ENCODE measurements at places on chromosomes 2 and 18.

DNA sequence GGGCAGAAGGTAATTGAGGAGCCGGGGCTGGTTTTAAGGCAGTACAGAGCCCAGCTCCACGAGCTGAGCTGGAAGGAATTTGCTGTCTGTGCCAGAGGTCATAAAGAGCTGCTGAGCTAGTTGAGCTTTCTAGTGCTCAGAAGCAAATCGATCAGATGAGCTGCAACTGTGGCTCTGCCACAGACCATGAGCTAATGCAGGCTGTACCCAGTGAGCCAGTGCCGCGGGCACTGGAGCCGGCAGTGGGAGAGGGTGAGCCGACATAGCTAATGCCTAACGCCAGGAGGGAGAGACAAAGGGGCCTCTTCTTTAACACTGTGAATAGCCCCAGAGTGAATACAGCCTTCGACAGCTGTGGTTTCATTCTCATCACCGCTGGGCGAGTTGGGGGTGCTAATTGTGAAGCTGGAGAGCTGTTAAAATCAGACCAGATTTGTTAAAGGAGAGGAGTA, 410.1 kb upstream of the TCF4 start:
- DNase-seq, result no peak

GRCh38 chr2:182977463-182977862, 60.8 kb downstream of the NCKAP1 start:
- DNase-seq, result no peak

GRCh38 chr18:48318436-48318835, 90.7 kb downstream of the ZBTB7C start:
- no peak for DNase-seq

- DNase-seq, result no peak
Observed at GRCh38 chr18:34867520-34867919, 157.4 kb downstream of the DTNA start.

- DNase-seq, result no peak
Observed at GRCh38 chr18:48550101-48550729, 11.4 kb downstream of the CTIF start.

DNA sequence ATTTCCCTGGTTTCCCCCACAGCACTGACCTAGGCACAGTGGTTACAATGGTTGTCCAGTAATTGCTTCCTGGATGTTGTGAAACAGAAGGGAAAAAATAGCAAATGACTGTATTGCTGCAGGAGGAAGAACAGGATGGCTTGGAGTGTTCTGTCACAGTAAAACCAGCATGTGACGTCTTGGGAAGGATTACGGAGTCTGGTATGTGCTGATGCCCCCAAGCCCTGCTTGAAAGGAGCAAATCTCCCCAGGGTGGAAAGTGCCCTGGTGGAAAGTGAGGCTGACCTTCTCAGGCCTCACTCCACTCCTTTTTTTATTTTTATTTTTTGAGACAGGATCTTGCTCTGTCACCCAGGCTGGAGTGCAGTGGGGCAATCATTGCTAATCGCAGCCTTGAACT, 7.8 kb downstream of the RAB11FIP5 start:
- DNase-seq, result no peak

GRCh38 chr2:138777996-138778395, 2.2 kb downstream of the NXPH2 start:
- DNase-seq, result no peak

DNA sequence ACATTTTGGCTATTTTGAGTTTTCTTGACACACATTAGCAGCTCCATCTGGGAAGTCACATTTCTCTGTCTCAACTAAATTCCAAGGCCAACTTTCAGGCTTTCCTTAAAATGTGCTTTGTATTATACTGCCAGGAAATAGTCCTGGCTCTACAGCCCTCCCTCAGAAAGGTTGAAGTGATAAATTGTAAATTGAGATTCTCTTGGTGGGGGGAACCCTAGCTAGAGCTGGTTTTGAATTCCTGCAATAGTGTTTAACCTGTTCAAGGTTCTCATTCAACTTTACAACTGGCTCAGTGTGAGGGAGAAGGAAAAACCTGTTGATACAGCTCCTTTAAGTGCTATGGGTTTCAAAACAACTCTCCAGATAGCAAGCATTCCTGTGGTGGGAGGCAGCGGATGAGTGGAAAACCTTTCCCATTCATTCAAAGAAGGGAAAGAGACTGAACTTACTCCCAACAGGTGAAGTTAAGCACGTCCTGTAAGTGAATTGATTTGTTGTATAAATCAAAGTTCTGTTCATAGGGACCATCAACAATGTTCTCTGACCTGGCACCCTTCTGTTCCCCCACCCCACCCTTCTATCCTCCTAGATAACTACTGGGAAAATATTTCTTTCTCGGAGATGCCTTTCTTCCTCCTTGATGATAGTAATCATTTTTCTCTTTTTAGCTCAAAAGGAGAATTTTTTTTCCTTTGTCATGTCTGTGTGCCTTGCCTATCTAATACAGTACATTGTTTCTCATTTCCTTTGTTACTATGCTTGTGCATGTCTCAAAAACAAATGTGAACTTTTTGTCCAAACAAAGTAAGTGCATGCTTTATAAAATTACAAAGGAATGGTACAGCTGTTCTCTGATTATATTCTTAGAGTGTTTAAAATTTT, 44.2 kb upstream of the SLC39A10 start:
- no peak for DNase-seq

DNA sequence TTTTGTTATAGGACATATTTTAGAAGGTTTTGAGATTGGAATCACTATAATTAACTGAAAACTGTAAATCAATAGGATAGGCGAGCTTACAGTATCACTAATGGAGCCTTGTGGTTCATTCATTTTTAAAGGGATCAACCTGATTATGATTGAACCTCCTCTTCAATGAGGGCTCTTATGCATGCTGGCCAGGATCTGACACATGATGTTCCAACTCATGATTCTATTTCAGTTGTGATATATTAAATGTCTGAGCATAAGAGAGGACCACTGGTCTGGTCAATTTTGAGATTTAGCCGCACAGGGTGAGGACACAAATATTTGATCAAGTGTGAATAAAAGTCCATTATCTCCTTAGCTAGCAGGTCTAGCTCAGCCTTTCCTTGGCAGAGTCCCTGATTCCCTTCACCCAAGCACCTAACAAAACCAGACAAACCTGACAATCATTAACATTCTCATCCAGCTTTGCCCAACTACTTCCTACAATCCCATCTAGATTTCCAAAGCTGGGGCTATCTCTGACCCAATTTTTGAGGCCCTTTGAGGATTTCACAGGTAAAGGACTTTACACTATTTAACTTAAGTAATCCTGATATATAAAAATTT, 6.9 kb upstream of the MAP4K4 start:
- DNase-seq, result no peak

DNA sequence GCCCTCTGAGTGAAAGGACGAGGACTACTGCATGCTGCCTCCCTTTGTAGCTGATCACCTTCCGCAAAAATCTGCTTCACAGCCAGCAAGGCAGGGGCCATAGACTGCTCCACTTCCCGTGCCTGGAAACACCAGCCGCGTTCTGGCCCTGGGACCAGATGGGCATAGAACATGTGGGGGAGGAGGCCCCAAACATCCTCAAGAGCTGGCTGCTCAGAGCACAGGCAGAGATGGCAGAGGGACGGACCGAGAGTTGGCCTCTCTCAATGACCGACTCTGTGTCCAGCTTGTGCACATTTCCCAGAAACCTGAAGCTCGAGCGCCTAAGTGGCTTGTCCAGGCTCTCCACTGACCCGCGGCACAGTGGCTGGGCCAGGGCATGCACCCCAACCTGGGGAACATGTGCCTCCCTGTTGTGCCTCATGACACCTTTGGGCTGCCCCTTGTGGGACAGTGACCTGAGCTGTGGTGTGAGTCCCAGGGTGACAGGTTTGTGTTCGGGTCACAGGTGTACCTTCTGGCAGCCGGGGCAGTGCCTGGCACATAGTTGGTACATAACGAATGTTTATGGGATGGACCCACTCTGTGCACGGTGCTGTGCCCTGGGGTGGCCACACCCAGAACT, 9.1 kb downstream of the KCNF1 start:
- DNase-seq, result no peak

DNA sequence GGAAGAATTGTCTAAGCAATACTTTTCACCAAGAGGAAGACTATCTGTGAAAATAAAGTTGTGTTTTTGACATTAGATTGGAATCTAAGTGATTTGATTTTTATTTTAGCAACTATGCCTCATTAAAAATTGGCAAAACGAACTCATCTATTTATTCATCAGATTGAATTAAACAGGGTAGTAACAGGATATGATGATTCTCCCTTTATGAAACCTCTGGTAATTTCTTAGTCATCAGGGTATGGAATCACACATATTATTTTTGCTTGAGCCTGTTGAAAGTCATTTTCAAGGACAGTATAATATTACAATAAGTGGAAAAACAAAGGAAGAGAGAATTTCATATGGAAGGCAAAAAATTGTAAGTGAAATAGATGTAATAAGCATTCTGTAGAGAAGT, 22.0 kb downstream of the ZNF804A start:
- no peak for DNase-seq

GRCh38 chr2:231359948-231360347, 35.6 kb upstream of the B3GNT7 start:
- no peak for DNase-seq

DNA sequence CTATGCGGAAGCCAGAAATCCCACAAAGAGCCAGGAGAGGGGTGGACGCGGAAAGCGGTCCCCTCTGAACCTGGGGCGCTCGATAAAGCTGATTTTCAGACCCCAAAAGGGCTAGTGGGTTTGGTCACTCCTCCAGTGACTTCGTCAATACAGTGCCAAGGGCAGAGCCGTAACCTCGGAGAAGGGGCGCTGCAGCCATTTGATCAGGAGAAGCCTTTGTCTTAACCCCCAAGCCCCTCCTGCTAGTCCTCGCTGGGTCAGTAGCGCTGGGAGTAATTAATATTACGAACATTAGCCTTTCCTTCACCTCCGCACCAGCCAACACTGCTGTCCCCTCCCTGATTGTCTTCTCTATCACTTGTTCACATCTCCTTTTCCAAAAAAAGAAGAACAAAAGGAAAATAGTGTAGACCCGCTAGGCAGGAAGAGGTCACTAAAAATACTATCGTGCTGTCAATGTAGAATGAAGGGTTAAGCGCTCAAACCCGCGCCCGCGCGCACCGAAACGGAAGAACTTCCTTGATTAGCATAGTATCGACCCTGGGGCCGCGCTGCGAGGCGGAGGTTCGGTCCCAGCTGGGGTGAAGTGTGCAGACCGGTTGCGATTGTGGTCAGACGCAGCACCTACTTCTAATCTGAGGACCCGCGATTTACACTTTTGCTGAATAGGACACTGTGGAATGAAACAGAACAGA, 63.2 kb upstream of the MAPRE2 start:
- DNase-seq, result peak; percentile 36

- no peak for DNase-seq
Observed at GRCh38 chr18:26510337-26510736, 38.0 kb downstream of the KCTD1 start.

DNA sequence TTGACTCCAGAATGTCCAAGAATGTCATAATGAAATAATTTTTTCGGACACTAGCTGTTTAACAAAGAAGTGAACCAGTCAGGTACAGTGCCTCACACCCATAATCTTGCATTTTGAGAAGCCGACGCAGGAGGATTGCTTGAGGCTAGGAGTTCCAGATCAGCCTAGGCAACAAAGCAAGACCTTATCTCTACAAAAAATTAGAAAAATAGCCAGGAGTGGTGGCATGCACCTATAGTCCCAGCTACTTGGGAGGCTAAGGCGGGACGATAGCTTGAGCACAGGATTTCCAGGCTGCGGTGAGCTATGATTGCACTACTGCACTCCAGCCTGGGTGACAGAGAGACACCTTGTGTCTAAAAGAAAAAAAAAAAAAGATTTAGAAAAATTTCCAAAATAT, 235.8 kb upstream of the FN1 start:
- no peak for DNase-seq

DNA sequence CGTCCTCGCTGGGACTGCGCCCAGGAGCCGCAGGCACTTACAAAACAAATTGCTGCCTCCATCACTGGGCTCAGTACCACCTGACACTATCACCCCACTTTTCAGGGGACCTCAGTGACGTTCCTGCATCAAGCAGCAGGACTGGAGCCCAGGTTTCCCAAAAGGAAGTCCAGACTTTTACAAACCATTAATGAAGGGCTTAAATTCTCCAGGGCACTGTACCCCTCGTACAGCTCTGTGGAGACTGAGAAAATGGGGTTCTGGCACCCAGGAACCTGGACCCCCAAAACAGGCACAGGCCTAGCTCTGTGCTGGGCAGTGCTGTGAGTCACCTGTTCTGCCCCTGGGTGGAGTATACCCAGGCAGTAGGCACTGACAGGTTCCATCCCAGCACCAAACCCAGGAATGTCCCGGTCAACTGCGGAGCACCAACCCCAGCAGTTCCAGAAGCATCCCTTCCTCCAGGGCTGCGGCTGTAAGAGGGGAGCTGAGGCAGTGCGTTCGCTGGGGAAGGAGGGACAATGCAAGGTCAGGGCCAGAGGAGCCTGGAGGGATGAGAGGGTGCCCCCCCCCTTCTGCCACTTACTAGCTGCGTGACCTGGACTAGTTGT, 24.6 kb upstream of the NOTO start:
- DNase-seq, result no peak

GRCh38 chr2:124836416-124836815, 811.3 kb downstream of the CNTNAP5 start:
- no peak for DNase-seq

DNA sequence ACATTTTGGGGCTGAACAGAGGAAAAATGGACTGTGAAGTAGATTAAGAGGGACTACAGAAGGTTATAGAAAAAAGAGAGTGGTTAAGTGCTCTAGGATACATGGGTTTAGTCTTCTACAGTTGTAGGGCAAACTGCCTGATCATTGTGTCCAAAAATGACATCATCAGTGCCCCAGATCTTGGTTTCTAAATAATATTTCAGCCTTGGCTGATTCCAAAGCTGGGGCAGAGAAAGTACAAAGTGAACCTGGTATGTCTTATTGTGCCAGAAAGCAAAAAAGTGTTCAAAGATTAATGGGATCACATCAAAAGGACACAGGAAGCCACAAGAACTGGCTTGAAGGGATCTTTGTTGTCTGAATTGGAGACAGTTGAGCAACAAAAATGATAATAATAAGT, 97.1 kb upstream of the ZNF521 start:
- no peak for DNase-seq

DNA sequence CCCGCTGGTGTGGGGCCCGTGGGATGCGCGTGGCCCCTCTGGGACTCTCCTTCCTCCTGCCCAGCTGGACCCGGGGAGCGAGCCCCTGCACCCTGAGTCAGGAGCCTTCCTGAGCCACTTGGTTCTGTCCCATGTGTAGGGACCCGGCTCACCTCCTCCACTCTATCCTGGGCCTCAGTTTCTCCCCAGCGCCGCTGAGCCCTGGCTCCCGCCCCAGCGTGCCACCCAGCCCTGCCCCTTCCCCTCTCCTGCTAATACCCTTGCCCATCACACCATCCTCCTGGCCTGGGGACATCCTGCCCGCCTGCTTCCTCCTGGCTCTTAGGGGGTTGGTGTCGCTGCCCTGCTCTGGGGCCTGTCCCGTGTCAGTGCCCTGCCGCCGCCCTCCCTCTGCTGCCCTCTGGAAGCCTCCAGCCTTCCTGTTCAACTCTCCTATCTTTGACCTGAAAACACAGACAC, 24.8 kb downstream of the GPC1 start:
- no peak for DNase-seq

DNA sequence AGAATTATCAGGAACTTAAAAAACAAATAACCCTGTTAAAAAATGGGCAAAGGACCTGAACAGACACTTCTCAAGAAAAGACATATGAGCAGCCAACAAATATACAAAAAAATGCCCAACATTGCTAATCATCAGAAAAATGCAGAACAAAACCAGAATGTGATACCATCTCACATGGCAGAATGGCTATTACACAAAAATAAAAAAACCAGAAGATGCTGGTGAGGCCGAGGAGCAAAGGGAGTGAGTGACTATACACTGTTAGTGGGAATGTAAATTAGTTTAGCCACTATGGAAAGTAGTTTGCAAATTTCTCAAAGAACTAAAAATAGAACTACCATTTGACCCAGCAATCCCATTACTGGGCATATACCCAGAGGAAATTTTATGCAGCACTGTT, 95.8 kb upstream of the DSEL start:
- no peak for DNase-seq

Data from CD4-positive, alpha-beta T cell treated with Interleukin-15 for 4 hours (primary cell).